ENCODE measurements at places on chromosomes 2 and 18.

DNA sequence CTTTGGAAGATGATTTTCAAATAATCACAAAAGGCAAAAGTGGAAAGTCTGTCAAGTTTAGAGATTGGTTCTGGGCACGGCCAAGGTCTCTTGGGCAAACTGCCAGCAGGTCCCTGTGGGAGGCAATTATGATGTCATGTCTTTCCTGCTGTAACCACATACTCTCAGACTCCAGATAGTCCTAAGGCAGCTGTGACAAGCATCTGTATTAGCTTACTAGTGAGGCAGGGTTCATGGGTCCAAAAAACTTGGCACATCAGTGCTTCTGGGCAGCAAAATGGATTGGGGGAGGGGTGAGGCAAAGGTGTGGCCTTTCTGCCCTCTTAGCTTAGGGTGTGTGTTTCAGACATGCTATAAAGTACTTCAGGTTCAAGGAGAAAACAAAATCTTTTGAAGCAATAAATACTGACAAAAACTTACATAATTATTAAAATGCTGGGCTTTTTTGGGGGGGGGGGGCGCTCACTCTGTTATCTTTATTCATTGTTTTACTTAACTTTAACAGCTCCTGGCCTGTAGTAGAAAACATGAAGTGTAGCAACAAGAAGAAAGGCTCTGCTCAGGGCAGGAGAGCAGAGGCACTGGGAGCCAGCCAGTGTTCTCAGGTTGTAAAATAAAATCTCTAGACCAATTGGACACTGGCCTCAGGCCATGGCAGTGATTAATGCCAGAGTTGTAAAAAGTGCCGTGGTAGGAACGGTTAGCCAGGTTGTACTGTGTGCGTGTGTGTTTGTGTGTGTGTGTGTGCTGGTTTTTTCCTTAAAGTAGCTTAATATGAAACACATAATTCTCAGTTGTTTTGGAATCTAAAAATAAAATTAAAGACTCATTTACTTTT, 14.3 kb upstream of the TANC1 start:
- no peak for DNase-seq

DNA sequence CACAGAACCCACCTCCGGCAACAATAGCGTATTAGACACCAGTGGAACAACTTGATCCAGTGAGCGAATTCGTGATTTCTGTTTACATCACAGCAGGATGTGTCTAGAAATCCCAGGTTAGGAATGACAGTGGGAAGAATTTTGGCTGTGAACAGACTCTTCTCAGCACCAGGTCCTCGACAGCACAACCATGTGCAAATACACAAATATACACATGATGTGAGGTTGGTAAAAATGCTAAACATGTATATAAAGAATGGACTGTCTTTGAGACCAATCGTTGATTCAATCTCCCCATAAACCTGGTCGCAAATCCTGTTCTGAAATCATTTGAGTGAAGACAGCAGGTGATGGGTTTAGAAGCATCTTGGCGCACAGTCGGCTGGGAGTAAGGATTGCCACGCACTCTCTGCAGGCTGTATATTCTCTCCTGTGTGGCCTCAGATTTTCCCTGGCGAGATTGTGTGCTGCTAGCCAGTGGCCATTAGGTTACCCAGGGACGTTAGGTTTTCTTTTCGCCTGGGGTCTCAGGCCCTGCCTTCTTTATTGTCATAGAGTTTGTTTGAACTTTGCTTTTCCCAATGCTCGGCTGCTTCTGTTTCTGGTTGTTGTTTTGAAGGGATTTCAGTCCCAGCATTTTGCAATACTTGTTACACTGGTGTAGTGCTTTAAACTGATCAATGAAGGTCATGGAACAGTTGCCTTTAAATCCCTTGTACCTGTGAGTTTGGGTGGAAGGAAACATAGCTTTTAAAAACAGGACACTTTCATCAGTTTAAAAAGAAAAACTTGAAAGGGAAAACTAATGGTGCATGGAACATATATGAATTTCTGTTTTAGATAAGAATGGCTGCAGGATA, 147.3 kb downstream of the ALPK2 start:
- DNase-seq, result no peak

GRCh38 chr2:221204699-221205098, 367.4 kb downstream of the EPHA4 start:
- DNase-seq, result no peak

DNA sequence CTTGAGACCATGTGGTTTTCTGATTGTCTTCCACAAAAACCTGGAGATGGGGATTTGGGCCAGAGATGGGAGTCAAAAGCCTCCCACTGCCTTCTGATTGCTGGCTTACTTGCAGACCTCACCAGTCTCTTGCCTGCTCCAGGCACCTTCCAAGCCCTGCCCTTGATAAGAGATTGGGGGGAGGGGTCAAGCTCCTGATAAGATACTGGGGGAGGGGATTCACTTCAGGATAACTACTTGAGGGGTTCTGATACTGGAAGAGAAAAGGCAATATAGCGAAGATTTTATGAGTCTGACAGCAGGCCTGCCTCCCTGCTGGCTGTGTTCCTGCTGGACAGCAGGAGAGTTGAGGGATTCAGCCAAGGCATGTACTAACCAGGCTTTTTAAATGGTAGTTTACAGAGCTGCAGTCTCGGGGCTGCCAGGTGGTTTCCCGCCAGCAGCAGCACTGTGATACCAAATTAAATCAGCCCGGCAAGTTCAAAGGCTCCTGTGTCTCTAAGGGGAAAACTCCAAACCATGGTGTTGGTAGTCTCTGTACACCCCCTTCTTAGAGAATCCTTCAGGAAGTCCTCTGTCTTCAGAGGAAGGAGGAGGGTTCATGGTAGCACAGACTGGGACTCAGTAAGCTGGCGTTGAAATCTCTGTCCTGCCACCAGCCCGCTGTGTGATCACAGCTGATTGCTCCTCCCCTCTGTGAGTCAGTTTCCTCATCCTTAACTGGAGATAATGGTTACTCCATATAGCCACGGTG, 58.3 kb downstream of the FBXO36 start:
- no peak for DNase-seq

GRCh38 chr18:7941533-7941932, 374.4 kb downstream of the PTPRM start:
- no peak for DNase-seq

GRCh38 chr2:34656632-34657031, 1057.5 kb upstream of the FAM98A start:
- no peak for DNase-seq

DNA sequence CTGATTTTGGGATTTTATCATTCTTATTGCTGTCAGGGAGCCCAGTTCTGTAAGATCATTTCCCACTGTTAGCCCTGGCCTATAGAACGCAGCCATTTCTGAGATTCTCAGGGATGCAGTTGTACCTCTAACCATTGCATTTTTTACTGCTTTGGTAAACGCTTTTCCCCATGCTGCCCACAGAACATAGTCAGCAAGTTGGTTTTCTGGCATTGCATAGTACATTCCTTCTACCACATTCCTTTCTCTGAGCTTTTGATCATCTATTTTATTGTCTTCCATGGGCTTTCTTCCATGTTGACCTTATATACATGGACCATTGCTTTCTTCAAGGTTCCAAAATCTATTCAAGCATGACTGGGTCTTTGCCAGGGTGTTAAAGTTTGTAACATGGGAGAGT, 86.8 kb upstream of the ST6GAL2 start:
- DNase-seq, result no peak

- no peak for DNase-seq
Observed at GRCh38 chr2:72931280-72931910, 14.1 kb downstream of the EMX1 start.

GRCh38 chr2:8693157-8693821, 11.4 kb downstream of the ID2 start:
- peak; percentile 30 for DNase-seq

DNA sequence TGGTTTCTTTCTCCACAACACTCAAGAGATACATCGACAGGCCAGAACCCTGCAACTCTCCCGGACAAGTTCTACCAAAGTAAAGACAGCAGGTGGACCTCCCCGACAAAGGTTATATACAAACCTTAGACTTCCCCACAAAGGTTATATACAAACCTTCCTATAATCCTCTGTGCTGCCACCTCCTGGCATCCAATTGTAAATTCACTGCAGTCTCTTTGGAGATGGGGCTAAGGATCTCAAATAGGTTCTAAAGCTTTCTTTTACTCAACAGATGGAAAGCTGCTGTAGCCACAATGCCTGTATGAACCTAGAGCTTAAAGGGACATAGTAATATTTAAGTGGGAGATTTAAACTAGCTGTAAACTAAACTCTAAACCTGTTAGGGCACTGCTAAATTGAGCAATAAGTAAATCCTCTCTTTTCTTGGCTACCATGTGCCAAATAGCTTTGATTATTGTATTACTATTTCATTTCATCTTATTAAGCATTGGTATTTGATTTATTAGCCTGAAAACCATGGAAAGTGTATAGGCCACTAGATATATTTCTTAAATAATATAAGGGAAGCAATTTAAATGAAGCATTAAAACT, 9.8 kb upstream of the MREG start:
- DNase-seq, result peak; percentile 30

DNA sequence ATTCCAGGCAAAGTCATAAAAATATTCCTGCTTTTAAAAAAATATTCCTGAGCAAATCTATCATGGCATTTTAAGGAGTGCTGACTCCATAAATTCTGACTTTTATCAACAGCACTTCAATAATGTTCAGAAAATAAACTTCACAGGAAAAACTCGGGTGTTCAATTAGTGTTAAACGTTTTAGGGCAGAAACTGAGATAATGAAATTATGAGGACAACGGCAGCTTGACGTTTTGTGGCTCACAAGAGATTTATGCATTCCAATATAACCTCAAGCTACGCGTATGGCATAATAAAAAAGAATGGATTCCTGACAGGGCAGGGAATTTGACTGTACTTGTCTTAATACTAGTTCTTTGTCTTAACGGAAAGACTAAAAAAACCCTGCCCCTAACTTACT, 133.2 kb downstream of the ICOS start:
- DNase-seq, result no peak

DNA sequence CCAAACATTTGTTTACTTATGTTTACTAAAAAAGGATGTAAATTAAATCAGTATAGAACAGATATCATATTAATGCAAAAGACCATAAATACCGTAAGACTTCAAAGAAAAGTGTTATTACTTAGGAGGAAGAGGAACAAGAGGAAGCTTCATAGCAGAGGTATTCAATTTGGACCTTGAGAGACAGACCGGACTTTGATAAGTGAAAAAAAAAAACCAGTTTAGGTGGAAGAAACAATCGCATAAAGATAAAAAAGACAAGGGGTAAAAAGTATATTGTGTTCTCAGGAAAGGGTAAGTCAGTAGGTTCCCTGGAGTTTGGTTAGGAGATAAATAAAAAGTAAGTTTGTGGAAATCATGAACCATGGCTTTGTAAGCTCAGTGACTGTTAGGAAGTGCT, 17.6 kb downstream of the PELI1 start:
- DNase-seq, result no peak

GRCh38 chr2:142061733-142062132, 69.1 kb downstream of the LRP1B start:
- DNase-seq, result no peak

DNA sequence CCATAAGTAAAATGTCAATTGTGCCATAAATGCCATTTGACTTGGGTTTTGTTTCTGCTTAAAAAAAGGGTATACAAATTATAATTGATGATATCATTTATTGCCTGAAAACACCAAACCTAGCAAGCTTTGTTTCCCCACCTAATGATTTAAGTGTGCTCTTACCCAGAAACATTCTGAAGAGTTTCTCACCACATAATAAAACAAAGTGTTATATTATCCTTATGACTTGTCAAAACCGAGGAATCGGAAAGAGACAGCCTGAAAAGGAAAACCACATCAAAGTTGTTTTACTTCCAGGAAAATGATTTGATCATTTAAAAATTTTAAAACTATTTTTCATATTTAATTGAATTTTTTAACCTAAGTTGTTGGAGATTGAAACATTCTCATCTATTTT, 170.5 kb upstream of the SLC39A10 start:
- DNase-seq, result no peak

- no peak for DNase-seq
Observed at GRCh38 chr2:20496942-20497341, 50.1 kb downstream of the RHOB start.

- DNase-seq, result no peak
Observed at GRCh38 chr2:223828314-223828713, 9.1 kb downstream of the AP1S3 start.

DNA sequence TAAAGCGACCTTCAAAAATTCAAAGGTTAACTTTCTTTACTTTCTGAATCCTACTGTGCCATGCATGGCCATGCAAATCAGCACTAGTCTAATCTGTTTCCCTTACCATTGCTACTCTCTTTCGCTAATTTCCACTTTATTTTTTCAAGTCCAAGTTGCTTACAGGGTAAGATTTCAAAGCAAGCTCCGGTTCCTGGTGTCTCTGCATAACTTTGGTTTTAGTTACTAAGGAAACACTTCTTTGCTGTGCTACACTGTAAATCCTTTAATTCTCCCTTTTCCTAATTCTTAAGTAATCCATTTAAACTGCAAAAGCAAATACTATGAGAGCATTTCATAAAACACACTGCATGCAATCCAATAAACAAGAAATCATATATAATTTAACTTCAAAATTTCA, 383.5 kb upstream of the LYPD1 start:
- no peak for DNase-seq

- DNase-seq, result no peak
Observed at GRCh38 chr2:146992057-146992456, 852.8 kb upstream of the ACVR2A start.

DNA sequence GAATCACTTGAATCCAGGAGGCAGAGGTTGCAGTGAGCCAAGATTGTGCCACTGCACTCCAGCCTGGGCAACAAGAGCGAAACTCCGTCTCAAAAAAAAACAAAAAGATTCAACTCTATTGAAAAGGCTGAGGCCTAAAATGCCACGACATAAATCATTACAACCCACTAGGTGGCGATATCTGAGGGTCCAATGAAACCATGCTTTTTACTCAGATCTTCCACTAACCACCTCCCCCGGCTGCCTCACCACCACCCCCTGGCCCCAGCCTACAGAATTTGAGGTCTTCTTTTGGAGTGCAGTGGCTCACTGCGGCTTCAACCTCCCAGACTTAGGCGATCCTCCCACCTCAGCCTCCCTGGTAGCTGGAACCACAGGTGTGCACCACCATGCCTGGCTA, 57.5 kb downstream of the AP1S3 start:
- DNase-seq, result peak; percentile 23

GRCh38 chr2:236872981-236873380, 212.7 kb upstream of the COPS8 start:
- no peak for DNase-seq

DNA sequence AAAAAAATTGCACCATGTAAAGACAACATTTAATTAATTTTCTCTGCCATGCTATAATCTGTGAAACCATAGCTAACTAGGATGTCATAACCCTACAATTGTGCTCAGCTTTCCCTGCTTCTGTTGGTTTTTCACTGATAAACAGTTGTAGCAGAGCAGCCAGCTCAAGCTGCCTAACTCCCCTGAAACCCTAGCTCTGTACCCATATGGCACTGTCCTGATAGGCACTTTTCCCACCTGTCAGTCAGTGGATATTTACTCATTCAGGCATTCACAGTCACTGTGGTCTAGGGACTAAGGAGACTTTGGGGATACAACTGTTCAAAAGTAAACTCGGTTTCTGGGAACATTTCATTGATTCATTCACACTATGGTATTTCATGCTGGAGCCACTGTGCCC, 407.0 kb downstream of the DSEL start:
- no peak for DNase-seq

- no peak for DNase-seq
Observed at GRCh38 chr2:50953021-50953420, 78.9 kb downstream of the NRXN1 start.

- no peak for DNase-seq
Observed at GRCh38 chr2:192124571-192124970, 70.2 kb downstream of the TMEFF2 start.

All from activated T-cell treated with anti-CD3 and anti-CD28 coated beads, Interleukin-2, amount 50 U/mL, for 1 hour (primary cell).